Stimulated activated CD8-positive, alpha-beta memory T cell treated with anti-CD3 and anti-CD28 coated beads, Interleukin-4, amount 100 ng/mL, for 1 hour (primary cell): ENCODE measurements at places on chromosomes 12 and 14.

DNA sequence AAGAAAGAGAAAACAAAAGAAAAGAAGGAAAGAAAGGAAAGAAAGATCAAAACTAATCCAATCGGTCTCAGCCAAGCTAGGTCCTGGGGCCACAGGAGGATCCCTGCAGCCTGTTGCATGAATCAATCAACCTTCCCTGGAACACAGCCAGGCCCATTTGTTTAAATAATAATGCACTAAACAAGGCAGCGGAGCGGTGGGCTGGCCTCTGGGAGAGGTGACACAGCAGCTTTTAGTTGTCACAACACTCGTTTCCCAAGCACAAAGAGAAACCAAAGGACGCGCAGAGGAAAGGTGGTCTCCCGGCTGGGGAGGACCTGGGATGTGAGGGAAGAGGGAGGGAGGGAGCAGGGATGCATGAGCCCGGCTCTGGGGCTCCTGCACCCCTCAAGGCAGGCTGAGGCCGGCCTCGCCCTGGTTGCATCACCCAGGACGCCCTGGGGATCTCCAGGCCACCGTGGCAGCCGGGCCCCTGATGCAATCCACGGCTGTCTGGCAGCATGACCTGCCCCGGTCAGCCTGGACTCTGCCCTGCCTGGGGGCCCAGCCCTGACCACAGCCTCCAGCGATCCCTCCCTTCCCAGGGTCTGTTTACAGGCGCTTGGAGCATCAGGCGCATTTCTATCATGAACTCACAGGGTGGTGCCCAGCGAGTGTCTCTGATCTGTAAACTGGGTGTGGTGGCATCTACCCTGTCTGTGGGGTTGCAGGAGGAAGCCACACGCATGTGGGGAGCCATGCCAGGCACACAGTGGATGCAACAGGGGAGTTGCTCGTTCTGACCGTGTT, 32.5 kb downstream of the MMP17 start:
- no peak for DNase-seq

GRCh38 chr12:53069621-53070410, 9.4 kb downstream of the SPRYD3 start:
- no peak for DNase-seq

DNA sequence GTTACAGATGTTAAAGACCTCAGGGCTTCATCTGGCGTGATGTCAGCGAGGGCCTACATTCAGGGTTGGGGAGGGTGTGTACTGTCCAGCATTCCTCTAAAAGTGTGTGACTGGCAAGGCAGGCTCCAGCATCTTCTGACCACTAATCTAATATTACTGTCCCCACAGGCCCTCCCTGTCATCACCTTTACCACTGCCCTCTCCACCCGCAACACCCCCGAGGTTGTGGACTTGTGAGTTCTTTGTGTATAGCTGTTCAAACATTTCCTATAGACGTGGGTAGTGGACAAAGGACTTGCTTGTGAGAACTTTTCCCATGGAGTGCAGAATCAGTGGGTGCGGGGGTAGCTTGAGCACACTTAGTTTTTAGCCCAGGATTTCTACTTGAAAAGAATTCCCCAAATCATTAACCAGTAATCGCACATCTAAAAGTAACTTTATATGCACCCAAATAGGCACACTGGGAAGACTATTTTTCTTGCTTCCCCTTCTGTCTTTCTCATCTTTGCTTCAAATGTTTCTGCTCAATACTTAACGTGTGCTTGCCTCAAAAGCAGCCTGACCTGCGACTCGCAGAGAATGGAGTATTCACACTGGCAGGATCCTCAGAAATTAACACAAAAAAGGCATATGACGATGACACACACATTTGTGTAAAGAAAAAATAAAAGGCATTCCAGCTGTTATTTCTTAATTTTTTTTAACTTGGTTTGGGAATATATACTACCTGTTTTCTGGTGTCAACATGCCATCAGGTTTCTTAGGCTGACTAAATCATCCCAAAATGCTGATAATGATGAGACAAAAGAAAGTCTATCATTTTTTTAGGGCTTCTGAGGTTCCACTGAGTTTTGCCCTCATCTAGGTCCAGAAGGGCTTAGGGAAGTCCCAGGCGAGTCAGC, 158.4 kb upstream of the HIF1A start:
- DNase-seq = no peak

- DNase-seq = no peak
Measured at GRCh38 chr14:45906257-45906656, 653.3 kb upstream of the MIS18BP1 start.

DNA sequence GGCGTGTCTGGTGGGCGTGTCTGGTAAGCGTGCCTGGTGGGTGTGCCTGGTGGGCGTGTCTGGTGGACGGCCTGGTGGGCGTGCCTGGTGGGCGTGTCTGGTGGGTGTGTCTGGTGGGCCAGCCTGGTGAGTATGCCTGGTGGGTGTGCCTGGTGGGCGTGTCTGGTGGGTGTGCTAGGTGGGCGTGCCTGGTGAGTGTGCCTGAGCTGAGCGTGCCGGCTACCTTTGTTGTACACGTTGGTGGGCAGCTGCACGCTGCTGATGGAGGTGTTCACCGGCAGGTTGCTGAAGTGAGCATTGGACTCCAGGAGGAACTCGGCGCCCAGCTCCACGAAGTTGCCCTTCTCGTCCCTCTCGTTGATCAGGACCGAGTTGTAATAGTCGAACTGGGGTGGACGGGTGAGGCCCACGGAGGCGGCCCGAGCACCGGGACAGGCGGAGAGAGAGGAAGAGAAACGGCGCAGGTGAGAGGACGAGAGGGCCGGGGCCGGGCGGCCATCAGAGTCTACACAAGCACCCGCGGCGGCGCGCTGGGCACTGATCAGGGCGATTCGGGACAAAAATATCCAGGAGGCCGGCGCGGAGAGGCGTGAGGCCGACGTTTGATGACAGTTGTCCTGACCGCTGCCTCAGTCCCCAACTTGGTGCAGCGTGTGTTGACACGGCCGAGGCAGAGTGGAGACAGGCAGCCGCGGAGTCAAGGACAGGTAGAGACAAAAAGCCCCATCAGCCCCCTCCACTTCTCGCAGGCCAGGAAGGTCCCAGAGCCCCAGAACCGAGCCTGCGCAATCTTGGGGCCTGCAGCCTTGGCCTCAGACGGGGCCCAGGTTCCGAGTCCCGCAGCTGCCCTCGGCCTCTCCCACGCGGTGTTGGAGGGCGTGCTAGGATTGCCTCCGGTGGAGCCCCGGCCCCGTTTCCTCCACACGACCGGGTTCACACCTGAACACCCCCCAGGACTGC, 10.5 kb downstream of the CACNA2D4 start:
- no peak for DNase-seq

DNA sequence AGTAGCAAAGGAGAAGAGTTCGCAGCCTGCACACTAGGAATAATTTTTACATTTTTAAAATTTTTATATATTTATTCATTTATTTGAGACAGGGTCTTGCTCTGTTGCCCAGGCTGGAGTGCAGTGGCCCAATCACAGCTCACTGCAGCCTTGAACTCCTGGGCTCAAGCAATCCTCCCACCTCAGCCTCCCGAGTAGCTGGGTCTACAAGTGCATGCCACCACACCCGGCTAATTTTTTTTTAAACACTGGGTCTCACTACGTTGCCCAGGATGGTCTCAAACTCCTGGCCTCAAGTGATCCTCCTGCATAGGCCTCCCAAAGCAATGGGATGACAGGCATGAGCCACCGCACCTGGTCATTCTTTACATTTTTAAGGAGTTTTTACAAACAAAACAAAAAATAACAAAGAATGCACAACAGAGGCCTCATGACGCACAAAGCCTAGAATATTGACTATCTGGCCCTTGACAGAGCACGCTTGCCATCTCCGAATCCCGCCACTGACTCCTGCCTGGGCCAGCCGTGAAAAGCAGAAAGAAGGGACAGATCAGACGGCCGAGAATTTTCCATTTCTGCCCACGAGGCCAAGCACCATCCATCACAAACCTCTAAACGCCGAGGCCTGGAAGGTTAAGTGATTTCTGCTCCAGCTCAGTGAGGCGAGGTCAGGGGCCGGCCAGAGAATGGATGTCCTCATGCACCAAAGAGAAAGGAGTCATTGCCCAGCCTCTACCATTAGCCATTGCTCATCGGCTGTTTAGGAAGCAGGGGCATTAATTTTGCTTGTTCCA, 120.0 kb downstream of the SCARB1 start:
- no peak for DNase-seq

DNA sequence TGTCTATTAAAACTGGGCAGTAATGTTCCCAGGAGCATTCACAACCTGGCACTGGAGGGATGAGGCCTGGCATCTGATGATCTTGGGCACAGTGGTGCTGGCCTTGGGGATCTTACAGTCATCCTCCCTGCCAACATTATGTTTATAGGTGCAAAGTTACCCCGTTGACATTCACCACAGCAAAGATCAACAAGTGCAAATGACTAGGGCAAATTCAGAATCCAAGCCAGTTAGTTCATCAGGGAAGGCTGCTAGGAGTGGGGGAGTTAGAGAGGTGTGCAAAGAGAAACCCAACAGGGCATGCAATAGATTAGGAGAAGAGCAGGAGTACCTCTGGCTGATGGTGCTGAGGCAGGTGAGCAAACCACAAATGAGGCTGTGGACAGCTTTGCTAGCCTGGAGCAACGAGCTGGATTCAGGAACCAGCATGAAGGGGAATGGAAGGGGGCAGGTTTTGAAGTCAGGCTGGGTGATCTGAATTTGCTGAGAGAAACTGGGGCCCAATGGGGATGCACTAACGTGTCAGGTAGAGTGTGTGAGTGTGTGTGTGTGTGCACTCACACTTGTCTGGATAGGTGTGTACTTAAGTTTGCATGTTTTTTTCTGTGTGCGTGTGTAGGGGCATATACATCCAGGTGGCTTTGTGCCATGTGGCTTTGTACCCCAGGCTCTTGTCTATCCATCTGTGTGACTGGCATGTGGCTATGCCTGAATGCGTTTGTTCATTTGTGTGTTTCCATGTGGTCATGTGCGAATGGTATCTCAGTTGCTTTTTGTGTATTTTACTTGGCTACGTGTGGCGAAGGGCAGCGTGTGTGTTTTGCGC, 1.6 kb downstream of the CISTR start:
- no peak for DNase-seq

- no peak for DNase-seq
Measured at GRCh38 chr12:46523863-46524770, 151.5 kb upstream of the SLC38A2 start.

DNA sequence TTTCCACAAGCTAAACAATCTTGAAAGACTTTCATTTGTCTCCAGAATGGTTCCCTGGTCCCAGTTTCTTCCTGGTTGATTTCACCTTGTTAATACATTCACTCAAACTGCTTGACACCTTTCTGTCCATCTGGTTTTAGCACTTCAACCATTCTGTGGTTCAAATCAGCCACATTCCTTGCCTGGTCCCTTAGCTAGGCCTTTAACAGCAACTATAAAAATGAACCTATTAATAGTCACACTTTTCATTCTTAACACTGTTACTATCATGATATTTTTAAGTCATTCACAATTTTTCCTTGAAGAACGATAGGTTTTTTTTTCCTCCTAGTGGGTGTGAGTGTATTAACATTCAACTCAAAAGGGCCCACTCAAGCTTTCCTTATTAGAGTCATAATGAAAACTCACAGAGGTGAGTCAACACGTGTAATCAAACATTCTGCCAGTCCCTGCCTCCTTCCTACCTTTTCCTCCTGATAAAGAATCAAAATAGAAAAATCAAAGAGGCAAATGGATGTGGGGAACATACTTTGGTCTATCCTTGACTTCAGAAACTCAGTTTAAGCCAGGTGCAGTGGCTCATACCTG, 34.4 kb upstream of the CCNT1 start:
- no peak for DNase-seq

GRCh38 chr14:106846218-106846617, 1319.8 kb downstream of the TMEM121 start:
- DNase-seq = no peak

DNA sequence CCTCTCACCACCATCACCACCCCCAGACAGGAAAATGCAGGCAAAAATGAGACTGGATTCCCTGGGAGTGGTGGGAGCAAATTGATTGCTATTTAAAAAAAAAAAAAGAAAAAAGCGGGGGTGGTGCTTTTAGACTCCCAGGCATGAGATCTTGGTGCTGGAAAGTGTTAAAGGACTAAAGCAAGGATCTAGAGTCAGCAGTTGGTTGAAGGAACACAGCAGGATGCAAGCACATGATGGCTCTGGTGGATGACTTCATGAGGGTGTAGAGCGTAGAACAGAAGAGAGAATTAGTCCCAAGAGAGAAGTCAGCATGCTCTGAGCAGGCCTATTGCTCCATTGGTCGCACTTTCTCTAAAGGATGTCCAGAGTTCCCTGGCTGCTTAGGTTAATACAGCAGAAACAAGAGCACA, 183.8 kb upstream of the HMGA2 start:
- DNase-seq = no peak

- no peak for DNase-seq
Measured at GRCh38 chr12:1878214-1878613, 40.2 kb downstream of the CACNA2D4 start.

- DNase-seq = no peak
Measured at GRCh38 chr12:65630555-65630954, 193.7 kb upstream of the HMGA2 start.

DNA sequence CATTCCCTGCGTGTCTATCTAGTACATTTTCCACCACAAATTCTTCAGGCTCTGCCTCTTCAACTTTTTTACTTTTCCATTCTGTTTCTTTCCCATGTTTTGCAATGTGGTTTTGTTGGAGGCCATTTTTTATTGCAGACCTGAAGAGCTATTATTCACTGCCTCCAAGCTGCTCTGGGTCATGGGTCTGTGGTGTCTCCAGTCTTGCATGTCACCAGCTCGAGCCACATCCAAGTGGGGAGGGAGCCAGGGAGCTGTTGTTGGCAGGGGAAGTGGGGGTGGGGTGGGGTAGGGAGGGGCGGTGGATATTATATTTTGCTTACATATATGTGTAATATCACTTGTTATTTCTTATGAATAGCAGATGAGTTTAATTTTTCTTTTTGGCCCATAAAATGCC, 69.1 kb downstream of the VEZT start:
- DNase-seq = no peak

DNA sequence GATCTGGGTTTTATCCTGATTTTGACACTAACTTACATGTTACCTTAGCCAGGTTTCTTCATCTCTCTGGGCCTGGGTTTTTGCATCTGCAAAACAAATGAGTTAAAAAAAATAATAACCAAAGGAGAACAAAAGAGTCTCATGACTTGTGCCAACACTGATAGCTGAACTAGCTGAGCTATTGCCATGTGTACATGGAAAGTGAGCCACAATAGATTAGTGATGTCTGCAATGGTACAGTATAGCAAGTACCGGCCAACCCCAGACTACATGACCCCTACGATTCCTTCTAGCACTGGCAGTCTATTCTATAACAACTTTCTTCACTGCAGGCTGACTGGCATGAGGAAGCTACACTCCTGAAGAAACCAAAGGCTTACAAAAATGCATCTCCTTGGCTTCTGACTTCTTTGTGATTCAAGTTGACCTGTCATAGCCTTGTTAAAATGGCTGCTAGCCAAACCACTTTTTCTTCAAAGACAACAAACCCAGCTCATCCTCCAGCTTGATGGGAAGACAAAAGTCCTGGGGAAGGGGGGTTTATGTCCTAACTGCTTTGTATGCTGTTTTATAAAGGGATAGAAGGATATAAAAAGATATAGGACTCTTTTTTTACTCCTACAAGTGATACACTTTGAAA, 123.7 kb downstream of the DAD1 start:
- DNase-seq = no peak

- no peak for DNase-seq
Measured at GRCh38 chr12:8664228-8664913, 1.7 kb upstream of the MFAP5 start.
